ENCODE measurements at places on chromosomes 7 and 10.

DNA sequence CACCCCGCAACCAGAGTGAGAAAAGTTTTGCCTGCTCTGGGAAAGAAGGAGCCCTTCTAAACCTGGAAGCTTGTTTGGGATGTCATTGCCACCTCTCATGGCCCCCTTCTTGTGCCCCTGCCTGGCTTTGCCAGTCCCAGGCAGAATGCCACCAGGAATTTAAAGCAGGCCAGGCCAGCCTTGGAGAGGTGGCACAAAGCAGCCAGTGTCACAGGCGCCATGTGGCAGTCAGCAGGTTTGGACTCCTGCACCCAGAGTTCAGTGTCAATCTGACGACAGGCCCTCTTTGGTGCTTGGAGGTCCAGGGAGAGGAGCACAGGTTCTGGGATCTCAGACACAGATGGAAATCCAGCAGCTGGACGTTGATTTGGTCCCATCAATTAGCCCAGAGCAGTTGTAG, 12.7 kb downstream of the HK1 start:
- DNase-seq = no peak

GRCh38 chr10:115065801-115066200, 27.4 kb upstream of the ATRNL1 start:
- no peak for DNase-seq

DNA sequence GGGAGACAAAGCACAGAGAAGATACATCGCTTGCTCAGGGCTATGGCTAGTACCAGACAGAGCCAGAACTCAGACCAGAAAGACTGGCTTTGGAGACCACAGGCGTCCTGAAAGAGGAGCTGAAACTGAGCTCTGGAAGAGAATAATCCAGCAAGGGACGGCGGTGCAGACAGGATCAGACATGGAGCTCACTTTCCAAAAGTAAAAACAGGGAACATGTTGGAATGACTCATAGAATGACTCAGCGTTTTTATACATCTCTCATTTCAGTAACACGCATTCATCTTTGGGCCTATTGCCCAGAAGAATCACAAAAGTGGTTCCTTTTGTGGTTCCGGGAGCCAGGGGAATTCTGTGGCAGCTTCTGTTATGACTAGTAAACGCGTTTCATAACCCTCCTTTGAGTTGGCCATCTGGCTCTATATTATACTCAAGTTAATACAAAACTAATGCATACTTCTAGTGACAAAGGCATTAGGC, 37.2 kb downstream of the PLEKHS1 start:
- peak; percentile 79 for DNase-seq

DNA sequence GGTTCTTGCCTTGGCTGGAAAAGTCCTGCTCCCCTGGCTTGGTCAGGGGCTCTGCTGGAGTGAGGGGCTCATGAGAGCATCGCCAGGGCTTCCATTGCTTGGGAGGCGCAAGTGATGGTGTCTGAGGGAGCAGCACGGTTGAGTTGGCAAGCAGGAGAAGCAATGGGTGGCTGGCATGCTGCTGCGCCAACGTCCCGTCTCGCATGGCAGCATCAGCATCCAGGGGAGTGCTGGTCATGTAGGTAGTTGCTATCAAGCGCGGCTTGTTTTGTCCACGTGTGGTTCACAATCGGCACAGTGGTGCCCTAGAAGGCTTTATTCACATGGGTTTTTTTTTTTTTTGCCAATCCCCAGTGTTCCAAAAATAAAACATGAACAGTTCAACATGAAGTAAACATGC, 3.8 kb downstream of the PYROXD2 start:
- DNase-seq = no peak

- DNase-seq = no peak
Observed at GRCh38 chr7:571718-572415, 52.2 kb upstream of the PDGFA start.

- no peak for DNase-seq
Observed at GRCh38 chr7:31705377-31705776, 18.4 kb downstream of the PPP1R17 start.

GRCh38 chr7:78215199-78215598, 416.6 kb downstream of the PHTF2 start:
- no peak for DNase-seq

- peak; percentile 38 for DNase-seq
Observed at GRCh38 chr10:115861455-115861854, 411.6 kb downstream of the GFRA1 start.

DNA sequence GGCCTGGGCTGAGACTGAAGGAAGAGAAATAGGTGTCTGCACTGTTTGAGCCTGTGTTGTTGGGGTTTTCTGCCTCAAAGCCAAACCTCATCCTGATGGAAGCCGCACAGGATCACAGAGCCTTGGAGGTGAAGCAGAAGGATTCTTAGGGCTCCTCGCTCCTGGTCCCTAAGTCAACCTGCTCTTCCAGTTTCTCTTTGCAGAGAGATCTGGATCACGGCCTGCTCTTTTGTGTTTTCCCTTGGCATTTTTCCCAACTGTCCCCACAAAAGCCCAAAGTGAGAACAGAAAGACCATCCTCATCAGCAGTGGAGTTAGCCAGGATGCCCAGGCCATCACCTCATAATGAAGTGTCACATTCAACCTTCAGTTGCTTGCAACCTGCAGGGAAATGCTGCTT, 20.3 kb upstream of the PPIA start:
- no peak for DNase-seq

GRCh38 chr10:130745251-130745650, 566.3 kb downstream of the TCERG1L start:
- no peak for DNase-seq

DNA sequence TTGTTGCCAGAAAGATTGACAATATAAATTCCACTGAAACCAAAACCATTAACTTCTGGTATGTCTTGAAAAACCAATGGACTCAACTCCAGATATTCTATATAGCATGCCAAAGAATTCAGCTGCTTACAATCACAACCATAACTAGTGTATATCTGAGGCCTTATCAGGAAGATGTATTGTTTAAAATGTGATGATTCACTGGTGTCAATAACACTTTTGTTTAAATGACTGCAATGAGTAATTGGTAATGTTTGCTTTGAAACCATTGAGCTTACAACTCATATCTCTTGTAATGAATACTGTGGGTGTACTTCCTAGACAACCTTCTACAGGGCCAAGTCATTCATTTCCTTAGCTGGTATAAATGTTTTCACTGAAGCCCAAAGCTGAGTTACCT, 727.9 kb upstream of the KCND2 start:
- peak; percentile 78 for DNase-seq

DNA sequence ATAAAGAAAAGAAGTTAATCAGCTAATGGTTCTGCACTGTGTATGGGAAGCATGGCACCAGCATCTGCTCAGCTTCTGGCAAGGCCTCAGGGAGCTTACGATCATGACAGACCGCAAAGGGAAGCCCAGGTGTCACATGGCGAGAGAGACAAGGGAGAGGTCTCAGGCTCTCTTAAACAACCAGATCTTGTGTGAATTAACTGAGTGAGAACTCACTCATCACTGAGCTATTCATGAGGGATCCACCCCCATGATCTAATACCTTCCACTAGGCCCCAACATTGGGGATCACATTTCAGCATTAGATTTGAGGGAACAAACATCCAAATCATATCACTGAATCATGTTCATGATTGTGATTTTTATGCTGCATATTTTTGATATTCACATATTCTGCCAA, 5.8 kb downstream of the USP54 start:
- DNase-seq = no peak

- no peak for DNase-seq
Observed at GRCh38 chr7:25552998-25553397, 324.7 kb upstream of the NPVF start.

GRCh38 chr10:74925291-74925690, 98.9 kb downstream of the KAT6B start:
- DNase-seq = no peak

GRCh38 chr10:10612151-10612550, 405.5 kb upstream of the CELF2 start:
- no peak for DNase-seq

DNA sequence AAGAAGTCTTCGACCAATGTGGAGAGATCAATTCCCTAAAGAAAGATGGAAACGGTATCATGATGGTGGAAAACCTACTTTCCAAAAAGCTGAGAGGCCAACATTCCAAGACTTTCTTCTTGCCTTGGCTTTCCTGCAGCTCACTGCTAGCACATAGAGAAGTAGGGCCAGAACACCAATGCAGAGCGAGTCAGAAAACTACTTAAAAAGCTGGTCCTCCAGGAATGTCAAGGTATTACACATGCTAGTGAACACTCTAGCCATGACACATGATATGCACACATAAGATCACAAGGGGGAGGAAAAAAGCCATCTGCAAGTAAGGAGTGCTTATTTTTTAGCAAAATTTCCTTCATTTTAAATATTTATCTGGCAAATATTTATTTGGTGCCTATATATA, 22.7 kb downstream of the GPAM start:
- no peak for DNase-seq

- DNase-seq = no peak
Observed at GRCh38 chr10:129371541-129371940, 95.5 kb upstream of the MGMT start.

DNA sequence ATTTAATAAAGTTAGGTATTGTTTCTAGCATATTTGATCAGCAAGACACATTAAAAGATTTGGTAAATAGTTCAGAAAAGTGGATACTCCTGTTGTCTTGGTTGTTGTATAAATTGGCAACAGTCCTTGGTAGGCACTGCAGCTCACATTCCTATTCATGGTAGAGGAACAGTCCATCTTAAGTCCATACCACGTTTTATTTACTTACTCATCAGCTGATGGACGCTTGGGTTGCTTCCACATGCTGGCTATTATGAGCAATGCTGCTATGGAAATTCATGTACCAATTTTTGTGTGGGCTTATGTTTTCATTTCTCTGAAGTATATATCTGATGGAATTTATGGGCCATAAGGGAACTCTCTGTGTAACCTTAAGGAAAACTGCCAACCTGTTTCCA, 43.3 kb downstream of the C10orf120 start:
- no peak for DNase-seq

- DNase-seq = peak; percentile 92
Observed at GRCh38 chr10:14385596-14386593, 55.2 kb upstream of the FRMD4A start.

- no peak for DNase-seq
Observed at GRCh38 chr10:58512491-58513187, at the start of gene BICC1. Gene BICC1 (plus strand): TSS chr10:58512872. CDS start chr10:58513144, 272 bp downstream.

DNA sequence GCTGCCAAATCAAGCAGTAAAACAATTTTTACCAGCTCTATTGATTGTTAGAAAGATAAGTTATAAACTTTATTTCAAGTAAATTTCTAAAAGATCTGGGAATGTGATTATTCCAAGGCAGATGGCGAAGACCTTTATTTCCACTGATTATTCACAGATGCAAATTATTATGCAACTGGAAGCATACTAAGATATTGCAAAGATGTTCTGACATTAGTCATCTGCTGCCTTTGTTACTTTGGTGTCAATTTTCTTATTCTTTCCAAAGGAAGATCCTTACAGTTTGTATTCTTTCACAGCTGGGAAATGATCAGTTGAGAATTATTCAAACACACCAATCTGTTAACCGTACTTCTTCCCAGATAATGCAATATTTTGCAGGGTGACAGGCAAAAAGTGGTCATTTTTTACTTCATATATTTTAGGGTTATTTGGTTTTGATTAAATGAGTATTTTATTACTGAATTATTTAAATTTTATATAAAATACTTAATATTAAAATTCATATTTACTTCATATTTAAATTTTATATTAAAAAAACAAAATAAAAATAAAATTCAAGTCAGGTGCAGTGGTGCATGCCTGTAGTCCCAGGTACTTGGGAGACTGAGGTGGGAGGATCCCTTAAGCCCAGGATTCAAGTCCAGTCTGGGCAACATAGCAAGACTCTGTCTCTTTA, 171.3 kb downstream of the FZD1 start:
- DNase-seq = no peak

DNA sequence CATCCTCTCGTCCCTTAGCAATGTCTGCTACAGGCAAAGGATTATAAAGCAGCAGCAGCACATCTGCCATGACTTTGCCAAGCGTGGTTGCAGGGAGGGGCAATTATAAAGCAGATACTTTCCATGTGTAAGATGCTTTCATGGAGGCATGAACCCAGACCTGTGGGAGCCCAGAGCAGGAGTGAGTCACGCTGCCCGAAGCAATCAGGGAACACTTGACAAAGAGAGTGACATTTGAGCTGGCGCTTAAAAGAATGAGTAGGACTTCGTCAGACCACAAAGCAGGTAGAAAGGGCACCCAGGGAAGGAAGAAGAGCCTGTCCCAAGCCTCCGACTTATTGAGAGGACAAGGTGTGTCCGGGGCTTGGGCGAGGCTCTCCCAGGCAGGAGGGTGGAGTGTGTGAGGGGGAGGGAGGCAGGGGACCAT, 147.2 kb downstream of the MYOF start:
- peak; percentile 47 for DNase-seq

GRCh38 chr10:22002591-22003176, 846 bp downstream of the DNAJC1 start:
- DNase-seq = peak; percentile 66

GRCh38 chr7:56110611-56111010, 4.3 kb upstream of the CHCHD2 start:
- DNase-seq = no peak

GRCh38 chr7:99928994-99929729, at the start of gene GJC3:
Gene GJC3 (minus strand): TSS chr7:99929620. CDS start chr7:99929620, 0 bp downstream.
- peak; percentile 54 for DNase-seq

DNA sequence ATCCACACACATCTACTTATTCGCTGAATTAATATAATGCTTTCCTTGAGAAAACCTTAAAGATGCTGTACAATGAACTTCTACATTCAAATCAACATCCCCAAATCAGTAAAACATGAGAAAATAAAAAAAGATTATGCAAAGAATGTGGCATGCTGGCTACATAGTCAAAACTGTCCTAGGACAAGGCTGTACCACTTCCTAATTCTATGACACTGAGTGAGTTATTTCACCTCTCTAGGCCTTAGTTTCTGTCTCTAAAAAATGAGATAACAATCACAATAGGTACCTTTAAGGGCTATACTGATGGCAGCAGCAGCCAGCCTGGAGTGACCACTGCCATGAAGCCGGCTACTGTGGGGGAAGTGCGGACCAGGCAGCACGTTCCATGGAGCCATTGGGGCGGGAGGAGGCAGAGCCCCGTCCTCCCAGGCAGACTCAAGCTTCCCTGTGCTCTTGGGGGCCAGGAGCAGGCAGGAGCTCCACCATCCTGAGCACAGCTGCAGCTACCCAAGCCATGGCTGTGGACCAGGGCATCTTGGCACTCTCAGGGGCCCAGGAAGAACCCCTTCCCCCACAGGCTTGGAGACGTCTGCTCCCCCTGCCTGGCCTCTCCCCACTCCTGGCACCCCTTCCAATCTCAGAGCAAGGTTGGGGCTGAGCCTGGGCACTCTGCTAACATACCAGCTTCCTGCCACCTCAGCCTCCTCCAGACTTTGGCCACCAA, 110.2 kb downstream of the ELAPOR2 start:
- DNase-seq = no peak

- no peak for DNase-seq
Observed at GRCh38 chr10:93337309-93337721, 144.8 kb downstream of the MYOF start.

- DNase-seq = no peak
Observed at GRCh38 chr10:20247454-20247853, 431.2 kb downstream of the PLXDC2 start.

DNA sequence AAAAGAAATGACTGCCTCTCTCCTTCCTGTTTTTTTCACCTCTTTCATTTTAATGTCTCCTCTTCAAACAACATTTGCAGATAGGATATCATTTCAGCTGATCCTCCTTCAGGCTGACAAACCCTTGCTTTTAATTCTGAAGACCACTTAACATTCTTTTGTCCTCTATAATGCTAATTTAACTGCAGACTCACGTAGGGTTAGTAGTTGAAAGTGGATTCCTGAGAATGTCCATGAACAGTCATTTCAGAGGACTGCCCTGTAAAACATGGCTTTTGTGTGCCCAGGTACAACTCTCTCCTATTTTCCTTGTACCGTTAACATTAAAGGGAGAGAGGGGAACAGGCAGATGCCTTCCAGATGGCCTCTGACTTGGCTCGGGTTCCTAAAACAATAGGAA, 524.4 kb downstream of the SDK1 start:
- DNase-seq = no peak
